ENCODE measurements at places on chromosomes 2 and 18. TPM values are rescaled to one million over a fixed set of nuclear protein-coding genes. Genes with fewer than 3 reads are reported as not detected.
A peak's percentile ranks its signal among the peaks of the same experiment; 100 is the strongest.

ASXL3 gene
- 0.15 TPM for total RNA-seq

DNA sequence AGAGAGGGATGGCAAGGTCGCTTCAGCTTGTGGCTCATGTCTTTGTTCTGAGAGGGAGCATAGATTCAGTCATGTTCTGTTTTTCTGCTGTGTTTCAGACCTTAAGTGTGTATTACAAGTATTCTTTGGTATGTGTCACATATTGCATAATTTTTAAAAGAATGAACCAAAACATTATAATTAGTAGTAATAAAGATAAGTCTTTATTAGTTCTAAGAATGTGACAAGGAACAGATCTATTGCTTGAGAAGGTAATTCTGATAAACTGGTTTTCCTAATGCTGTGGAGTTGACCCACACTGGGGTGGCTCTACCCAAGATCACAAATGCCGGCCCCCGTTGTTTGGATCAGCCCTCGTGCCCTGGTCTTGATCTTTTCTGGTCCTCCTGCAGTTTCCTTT lies 124.3 kb upstream of the FOSL2 start:
- no peak for DNase-seq

GRCh38 chr2:169038338-169038757 lies 7.2 kb upstream of the ABCB11 start:
- DNase-seq: no peak

GRCh38 chr2:207150284-207150683 lies 15.5 kb downstream of the KLF7 start:
- no peak for DNase-seq

GRCh38 chr18:76545433-76546087 lies 50.5 kb upstream of the ZNF516 start:
- DNase-seq: no peak

SH2D6 gene
- total RNA-seq: 0.48 TPM

SP5 gene
- total RNA-seq: 0.11 TPM

DNA sequence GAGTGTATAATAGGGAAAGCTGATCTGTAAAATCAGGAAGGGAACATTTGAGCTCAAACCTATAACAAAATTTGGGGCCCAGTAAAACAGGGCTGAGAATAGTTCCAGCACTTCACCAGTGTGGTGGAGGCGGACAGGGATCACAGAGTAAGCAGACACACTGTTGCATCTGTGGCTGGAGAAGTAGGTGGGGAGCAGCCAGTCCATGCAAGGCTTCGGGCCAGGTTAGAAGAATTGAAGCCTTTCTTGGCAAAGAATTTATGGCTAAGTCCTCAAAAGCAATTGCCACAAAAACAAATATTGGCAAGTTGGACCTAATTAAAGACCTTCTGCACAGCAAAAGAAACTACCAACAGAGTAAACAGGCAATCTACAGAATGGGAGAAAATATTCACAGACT lies 93.8 kb upstream of the ZBTB14 start:
- no peak for DNase-seq

DNA sequence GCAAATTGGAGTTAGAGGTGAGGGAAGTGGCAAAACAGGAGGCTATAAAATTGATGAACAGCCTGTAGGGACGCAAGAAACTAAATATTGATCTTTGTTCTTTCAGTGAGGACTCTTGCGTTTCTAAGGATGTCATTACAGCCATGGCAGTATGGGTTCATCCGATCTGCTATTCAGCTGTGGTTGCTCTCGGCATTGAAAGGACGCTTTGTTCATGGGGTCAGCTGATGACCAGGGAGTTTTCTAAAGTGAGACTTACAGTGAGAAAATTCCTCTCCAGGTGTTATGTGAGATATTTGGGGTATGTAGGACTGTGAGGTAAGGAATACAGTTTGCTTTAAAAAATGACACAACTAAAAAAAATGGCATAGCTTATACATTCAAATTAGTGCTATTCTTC lies 52.7 kb upstream of the PELI1 start:
- DNase-seq: no peak

GRCh38 chr2:183925281-183925680 lies 673.0 kb upstream of the ZNF804A start:
- DNase-seq: no peak

- DNase-seq: peak; percentile 68
Observed at GRCh38 chr18:13136056-13136903, 82.3 kb upstream of the LDLRAD4 start.

DNA sequence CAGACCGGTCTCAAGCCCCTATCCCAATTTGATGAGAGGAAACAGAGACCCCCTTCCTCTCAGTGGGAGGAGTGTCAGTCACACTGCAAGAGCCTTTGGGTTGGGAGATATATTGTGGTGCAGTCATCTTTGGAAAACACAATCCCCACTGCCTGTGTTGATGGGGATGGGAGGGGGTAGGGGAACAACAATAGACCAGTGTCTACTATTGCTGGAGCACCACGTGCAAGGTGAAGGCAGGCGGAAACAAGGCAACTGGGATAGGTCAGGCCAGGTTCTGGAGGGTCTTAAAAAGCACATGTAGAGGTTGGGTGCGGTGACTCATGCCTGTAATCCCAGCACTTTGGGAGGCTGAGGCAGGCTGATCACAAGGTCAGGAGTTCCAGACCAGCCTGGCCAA lies 127.9 kb downstream of the ZFP36L2 start:
- DNase-seq: no peak

RAB17 gene
- 1.2 TPM for total RNA-seq
